Endothelial cell of umbilical vein (primary cell): ENCODE measurements at places on chromosomes 1 and 21. TPM values are rescaled to one million over a fixed set of nuclear protein-coding genes. Genes with fewer than 3 reads are reported as not detected.

DNA sequence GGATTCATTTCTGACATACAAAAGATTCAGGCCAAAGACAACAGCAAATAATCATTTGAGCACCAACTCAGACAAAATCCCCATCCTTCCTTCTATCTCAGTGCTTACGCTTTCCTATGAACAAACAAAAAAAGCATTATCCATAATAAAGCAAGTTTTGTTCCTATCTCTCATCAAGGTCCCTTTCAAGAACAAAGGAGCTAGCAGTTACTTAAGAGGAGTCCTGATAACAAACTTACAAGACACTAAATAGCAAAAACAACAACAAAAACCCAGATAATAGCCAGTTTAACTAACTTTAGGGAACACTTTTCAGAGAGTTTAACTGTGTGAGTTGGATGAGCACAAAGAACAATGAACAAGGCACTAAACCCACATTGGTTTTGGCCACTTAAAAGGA lies 10.5 kb downstream of the EVI5 start:
- no peak overlapping the region for H3K27ac ChIP-seq
- no peaks in the 10 kb centered on the region for H3K36me3 ChIP-seq
- DNase-seq, result no peak
- H3K4me3 ChIP-seq, result no peak overlapping the region

The MAP3K21 gene
- total RNA-seq, result 0.74 and 0.95 TPM in 2 replicates

DNA sequence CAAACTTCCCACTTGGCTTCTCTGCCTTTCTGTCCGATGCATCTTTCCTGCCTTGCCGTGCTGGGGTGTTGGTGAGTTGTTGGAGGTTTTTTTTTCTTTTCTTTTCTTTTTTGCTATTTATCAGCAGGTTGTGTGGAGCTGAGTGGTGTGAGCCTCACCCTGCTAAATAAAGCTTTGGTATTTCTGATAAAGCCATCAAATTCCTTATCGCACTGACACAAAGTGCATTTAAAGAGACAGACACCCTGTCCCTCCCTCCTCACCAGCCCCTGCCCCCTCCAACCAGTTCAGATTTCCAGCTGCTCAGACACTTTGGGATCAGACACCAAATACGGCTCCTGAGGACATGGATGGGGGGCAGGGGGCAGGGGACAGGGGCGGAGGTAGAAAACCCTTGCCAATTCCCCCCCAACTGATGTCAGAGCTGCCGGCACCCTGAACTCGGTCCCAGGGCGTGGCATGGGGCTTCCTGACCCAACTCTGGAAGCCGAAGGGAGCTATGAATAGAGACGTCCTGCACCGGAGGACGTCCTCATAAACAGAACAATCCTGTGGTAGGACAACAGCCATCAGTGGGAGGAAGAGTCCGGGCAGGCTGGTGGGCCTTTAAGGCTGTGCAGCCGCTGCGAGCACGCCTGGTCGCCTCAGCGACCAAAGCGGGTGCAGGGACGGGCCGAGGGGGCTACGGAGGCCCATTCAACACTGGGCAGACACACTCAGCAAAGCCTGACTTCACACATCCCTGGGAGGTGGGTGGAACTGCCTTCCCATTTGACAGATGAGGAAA lies 79.0 kb downstream of the CASZ1 start:
- H3K4me3 ChIP-seq, result no peak overlapping the region
- no peak for DNase-seq
- H3K27ac ChIP-seq, result no peak overlapping the region

GRCh38 chr21:25560271-25560685 lies 47.0 kb downstream of the MRPL39 start:
- no peak overlapping the region for H3K4me3 ChIP-seq
- no peaks in the 10 kb centered on the region for H3K27me3 ChIP-seq
- H3K4me1 ChIP-seq, result peaks cover 24% of the 10 kb centered on the region
- H3K27ac ChIP-seq, result no peak overlapping the region

The VHLL gene
- total RNA-seq, result 0.73 TPM in 1 of 2 replicates, not detected in the other
